ENCODE measurements at places on chromosomes 5 and 9.

- no peak for DNase-seq
Measured at GRCh38 chr5:103315455-103315854, 56.9 kb downstream of the MACIR start.

DNA sequence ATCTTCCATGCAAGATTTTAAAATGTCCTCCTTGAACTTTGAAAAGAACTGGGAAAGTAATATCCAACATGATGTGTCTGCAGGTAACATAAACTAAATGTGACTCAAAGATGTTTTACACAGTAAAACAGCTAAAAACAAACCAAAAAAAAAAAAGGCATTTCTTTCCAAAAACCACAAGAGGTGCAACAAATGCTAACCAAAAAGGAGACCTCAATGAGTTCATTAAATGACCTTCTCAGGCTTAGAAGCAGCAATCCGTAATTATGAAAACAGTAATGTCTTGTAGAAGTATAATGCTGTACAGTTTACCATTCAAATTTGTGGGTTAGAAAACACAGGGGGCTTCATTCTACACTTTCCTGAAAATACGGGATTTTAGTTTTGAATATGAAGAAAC is 2.5 kb downstream of the RNF145 start:
- no peak for DNase-seq

- no peak for DNase-seq
Measured at GRCh38 chr5:69230181-69230580, 4.5 kb upstream of the CDK7 start.

GRCh38 chr5:3353561-3353960 is 242.1 kb upstream of the IRX1 start:
- DNase-seq: no peak

GRCh38 chr9:7671847-7672246 is 127.7 kb downstream of the DMAC1 start:
- no peak for DNase-seq

DNA sequence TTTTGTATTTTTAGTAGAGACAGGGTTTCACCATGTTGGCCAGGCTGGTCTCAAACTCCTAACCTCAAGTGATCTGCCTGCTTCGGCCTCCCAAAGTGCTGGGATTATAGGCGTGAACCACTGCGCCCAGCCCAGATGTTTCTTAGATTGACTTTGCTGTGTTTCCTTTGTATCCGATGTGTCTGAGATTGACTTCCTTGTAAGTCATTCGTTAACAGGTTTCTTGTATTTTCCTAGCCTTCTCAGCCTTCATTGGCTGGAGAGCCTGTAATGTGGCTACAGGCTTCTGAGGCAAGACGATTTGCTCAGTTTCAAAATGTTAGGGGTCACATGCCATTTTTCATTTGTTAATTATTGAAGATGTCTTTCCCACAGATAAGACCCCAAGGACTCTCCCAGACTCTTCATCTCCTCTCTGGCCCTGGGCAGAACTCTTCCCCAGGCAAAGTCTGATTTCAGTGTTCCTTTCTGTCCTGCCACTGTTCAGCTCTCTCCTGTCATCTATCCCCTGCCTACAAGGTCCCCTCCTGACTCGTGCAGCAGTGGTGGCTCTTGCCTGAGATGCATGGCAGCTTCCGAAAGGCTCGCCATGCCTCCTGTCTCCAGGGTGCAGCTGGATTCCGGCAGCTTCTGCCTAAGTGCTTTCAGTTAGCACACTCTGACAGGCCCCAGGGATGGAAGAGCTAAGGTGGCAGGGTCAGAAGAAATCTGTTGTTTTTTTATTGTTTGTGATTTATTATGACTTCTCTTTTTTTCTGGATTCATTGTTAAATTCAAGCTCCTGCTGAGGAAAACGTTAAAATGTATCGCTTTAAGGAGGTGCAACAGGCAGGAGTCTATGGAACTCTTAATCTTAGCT is 206.4 kb downstream of the AOPEP start:
- DNase-seq: no peak

- peak; percentile 62 for DNase-seq
Measured at GRCh38 chr9:132877824-132878694, at the start of gene AK8. AK8 (minus strand) TSS chr9:132878284; CDS start chr9:132878255, 29 bp downstream.

DNA sequence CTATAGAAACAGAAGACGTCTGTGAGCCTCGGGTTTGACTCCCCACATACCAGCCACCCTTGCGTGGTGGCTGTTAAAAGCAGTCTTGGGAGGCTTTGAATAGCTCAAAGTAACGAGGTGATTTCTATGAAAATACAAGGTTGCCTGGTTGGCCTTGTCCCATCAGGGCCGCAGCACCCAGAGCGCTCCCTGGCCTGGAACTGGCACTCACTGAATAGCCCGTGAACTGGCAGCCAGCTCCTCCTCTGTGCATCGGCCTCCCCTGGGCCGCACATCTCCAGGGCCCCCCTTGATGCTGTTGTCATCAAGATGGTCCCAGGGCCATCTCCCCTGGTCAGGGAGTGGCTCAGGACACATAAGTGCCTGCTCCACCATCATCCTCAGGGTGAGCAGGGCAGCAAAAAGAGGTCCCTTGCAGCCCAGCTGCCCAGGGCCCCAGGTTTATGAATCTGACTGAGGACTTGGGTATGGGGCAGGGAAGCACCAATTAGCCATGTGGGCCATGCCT is 144.6 kb upstream of the PPP1R26 start:
- no peak for DNase-seq

- no peak for DNase-seq
Measured at GRCh38 chr9:73845954-73846690, 651.0 kb upstream of the RORB start.

GRCh38 chr5:69084195-69084594 is 9.6 kb upstream of the SLC30A5 start:
- no peak for DNase-seq

- no peak for DNase-seq
Measured at GRCh38 chr9:88106492-88106891, 31.8 kb downstream of the SPATA31C2 start.

DNA sequence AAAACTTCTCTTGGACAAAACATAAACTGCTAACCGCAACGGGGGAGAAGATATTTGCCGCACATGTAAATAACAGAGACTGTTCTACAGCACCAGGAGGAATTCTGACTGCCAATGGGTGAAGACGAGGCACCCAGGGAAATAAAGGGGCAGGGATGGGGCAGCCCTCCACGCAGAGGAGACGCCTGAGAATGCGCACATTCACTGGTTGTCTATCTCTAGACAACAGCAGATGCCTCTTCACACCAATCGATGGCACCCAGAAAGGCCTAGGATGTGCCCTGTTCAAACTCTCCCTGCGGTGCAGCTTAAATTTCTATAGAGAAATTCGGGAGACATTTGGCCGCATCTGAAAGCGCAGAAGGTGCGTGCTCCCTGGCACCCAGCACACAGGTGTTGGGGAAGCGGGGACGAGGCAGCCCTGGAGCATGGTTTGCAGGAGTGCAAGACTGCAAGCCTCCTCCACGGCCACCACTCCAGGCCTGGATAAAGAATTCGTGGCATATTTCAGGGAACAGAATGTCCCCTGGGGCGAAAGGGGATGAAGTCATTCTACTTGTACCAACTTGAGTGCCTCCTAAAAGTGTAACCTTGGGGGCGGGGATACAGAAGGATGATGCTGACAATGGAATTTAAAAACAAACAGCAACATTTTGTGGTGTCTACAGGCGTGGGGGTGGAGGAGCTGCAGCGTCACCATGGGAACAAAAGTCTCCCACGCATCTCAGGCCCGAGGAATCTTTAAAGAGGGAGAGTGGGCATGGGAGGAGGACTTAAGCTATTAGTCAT is 6.3 kb upstream of the IRX2 start:
- DNase-seq: no peak

GRCh38 chr5:136396886-136397285 is 31.5 kb upstream of the TRPC7 start:
- no peak for DNase-seq

DNA sequence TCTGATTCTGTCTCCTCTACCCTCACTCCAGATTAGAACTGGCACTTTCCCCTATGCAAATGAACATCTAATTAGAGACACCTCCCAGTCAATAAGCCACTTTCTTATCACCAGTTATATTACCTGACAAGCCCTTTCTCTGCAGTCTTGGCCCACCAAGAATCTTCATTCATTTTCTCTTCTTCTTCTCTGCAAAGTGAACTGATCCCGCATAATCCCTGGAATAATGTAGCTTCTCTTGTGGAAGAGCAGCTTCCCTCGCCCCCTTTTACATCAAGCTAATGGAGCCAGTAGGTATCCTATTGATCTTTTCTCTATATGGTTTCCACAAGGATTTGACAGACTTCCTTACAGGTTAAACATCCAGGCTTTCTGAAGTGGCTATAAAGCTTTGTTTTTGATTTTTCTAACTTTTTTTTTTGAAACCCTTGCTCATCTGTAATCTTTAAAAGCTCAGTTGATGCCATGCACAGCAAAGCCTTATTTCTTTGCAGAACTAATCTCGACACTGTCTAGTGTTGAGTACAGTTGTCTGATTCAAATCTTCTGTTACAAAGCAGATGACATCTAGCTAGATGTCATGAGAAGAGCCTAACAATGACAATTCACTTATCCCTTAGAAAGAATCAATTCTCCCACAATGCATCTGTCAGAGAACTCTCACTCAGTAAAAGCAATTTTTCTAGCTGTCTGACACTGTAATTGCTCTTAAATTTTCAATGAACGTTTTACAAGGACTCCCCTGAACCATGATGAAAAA is 281.4 kb downstream of the ISL1 start:
- no peak for DNase-seq

DNA sequence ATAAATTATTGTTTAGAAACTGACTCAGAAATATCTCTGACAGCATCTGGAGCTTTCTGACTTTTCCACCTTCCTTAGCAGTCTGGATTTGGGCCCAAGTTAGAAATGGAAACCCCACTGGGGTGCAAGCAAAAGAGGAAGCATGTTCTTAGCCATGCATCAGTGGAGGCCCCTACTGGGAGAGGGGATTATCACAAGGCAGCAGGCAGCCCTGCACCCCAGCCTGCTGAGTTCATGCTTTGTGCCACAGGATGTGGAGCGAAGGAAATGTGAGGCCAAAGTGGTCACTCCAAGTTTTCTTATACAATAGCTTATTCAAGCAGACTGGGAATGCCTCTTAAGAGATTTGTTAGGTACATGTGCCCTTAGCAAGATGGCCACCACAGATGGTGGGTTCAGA is 146.5 kb upstream of the TLX3 start:
- no peak for DNase-seq

GRCh38 chr9:88814577-88814976 is 176.7 kb upstream of the S1PR3 start:
- peak; percentile 77 for DNase-seq

DNA sequence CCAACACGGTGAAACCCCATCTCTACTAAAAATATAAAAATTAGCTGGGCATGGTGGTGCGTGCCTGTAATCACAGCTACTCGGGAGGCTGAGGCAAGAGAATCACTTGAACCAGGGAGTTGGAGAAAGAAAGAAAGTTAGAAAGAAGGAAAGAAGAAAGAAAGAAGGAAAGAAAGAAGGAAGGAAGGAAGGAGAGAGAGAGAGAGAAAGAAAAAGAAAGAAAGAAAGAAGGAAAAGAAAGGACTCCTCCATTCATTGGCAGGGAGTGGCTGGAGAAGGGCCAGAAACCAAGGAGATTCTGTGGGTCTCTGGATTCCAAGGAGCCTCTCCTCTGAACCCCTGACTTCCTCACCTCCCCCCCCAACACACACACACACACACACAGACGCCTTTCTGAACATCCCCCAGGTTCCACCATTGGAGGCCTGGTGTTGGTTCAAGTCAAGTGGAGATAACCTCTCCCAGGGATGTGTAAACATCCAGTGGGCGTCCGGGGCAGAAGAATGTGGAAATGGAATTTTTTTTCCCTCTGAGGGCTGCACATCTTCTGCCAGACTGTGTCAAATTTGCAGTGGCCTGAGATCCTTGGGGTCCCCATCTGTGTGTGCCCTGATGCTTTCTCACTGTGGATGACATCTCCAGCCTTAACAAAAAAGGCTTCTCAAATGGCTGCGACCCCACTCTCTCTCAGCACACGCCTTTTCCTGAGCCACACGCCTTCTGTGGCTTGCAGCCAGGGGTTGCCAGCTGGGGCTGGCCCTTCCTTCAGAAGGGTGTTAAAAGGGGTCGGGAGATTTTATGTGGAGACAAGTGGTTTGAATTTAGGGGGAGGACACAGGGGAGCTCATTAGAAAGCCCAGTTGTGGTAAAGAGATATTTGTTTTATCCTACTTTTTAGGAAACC is 109.3 kb upstream of the HAND1 start:
- no peak for DNase-seq

GRCh38 chr5:168579488-168580226 is 489 bp upstream of the PANK3 start:
- DNase-seq: peak; percentile 99

DNA sequence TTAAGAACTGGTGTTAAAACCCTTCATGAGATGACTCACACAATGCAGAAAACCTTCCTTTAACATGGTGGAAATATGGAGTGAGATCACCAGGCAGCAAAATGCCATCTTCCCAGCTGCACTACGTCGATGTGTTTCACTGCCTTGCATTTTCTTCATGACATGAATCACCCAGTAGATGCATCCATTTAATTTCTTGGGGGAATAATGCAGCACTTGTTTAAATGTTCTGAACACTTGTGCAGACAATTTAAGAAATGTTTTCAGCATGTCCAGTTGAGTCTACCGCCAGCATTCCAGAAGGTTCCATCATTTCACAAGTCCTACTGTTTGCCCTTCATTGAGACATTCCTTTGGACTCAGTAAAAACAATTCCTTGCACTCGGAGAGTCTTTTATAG is 81.6 kb downstream of the ADAMTS16 start:
- no peak for DNase-seq

DNA sequence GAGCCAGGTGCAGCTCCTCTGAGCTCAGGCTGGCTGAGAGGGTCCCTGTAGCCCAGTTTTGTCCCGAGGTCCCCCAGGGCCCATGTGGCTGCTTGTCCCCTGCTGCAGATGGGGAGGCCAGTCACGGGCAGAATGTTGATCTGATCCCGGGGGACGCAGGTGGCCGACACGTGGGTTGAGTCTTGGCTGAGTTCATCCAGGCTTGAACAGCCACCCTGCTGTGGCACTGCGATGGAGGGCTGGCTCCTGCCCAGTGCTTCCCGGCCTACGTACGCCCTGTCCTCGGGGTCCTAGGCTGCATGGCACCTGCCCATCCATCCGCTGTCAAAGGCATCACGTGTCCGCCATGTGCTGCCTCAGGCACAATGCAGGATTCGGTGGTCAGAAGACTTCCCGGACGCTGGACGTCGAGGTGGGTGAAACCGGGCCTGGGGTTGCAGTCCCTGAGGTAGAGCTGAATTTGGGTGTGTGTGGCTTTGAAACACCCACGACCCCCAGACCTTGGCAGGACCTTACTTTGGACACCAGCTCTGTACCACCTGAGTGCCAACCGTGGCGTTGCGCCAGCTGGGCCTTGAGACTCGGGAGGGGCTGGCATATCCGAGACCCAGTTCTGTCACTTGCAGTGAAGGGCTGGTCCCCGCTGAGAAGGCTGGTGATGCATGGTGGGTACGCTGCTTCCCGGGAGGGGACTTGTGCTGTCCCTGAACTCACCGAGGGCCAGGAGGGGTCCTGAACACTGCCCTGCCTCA is 22.3 kb downstream of the RXRA start:
- DNase-seq: no peak

DNA sequence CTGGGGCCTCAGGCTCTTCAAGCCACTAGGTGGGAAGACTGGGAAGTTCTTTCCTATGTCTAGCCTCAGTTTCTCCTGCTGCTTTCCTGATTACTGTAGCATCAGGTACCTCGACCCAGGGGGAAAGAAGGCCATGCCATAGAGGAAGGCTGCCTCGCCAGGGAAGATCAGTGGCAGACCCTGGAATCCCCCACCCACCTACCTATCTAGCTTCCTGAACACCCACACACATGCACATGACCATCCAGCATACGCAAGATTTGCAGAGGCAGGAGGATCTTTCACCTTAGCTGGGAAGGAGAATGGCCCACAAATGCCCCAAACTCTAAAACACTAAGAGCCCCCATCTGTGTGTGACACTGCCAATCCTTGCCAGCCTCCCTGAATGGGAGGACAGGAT is 8.0 kb downstream of the NR5A1 start:
- DNase-seq: no peak

- DNase-seq: no peak
Measured at GRCh38 chr5:168479166-168479565, 7.1 kb upstream of the RARS1 start.
